ENCODE measurements at places on chromosomes 16 and 17.
A peak's percentile ranks its signal among the peaks of the same experiment; 100 is the strongest.

DNA sequence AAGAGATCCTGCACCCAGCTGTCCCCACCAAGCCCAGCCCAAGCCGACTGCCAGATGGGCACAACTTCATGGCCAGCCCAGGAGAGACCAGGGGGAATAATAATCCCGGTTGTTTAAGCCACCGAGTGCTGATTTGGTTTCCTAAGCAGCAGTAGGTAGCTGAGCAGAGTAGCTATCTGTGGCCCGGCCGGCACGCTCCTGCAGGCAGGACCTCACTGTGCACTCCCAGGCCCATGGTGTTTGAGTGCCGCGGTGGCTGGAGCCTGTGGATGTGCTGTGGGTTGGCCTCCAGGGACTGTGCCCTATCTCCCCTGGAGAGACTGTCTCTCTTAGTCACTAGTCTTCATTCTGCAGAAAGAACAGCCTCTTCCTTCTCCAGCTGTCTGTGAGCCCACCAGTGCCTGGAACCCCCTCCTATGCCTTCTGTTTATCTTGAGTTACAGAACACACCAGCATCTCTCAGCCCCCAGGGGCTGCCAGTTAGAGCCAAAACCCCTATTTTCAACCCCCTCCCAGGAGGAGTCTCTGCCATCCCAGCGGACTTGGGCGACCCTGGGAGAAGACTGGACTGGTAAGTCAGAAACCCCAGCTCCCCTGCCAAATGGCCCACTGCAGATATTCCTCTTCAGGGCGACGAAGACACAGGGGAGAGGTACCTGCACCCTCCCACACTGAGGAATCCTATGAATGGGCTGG is 152.0 kb downstream of the SDK2 start:
- no peak for DNase-seq

GRCh38 chr17:42514279-42514678 is 21.8 kb upstream of the NAGLU start:
- DNase-seq: no peak

- DNase-seq: no peak
These were observed 25.9 kb upstream of the SMURF2 start for GRCh38 chr17:64687961-64688360.

GRCh38 chr16:81946206-81946605 is 65.1 kb downstream of the SDR42E1 start:
- DNase-seq: peak; percentile 11

- peak; percentile 83 for DNase-seq
These were observed 4.5 kb upstream of the HSD17B1 start for GRCh38 chr17:42548070-42548837.

GRCh38 chr16:19844945-19845641 is 39.6 kb downstream of the GPRC5B start:
- DNase-seq: peak; percentile 88

Data from astrocyte of the hippocampus (primary cell).